ENCODE measurements at places on chromosomes 12 and 14.

DNA sequence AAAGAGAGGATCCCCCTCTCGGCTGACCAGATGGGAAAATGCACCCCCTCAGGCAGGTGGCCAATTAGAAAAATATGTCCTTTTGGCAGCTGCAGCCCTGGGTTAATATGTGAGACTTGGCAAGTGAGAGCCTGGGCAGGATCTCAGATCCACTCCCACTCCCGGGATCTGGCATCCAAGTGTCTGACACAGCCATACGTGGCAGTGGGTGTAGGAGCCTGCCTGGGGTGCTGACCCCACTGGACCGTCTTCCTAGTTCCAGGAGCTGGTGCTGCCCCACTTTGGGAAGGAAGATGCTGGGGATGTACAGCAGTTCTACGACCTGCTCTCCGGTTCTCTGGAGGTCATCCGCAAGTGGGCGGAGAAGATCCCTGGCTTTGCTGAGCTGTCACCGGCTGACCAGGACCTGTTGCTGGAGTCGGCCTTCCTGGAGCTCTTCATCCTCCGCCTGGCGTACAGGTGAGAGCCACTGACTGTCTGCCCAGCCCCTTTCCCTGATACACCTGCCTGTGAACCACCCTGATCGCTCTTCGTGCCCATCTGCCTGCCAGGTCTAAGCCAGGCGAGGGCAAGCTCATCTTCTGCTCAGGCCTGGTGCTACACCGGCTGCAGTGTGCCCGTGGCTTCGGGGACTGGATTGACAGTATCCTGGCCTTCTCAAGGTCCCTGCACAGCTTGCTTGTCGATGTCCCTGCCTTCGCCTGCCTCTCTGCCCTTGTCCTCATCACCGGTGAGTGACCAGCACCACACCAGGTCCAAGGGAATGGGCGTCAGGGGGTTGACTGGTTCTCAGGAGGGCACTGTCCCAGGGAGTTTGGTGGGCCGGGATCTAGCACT is 5.8 kb downstream of the NR4A1 start:
- no peak for DNase-seq

GRCh38 chr14:69574954-69575295 is 254 bp upstream of the CCDC177 start:
- no peak for DNase-seq

- no peak for DNase-seq
Measured at GRCh38 chr12:11158885-11159444, 12.0 kb upstream of the SMIM10L1 start.

DNA sequence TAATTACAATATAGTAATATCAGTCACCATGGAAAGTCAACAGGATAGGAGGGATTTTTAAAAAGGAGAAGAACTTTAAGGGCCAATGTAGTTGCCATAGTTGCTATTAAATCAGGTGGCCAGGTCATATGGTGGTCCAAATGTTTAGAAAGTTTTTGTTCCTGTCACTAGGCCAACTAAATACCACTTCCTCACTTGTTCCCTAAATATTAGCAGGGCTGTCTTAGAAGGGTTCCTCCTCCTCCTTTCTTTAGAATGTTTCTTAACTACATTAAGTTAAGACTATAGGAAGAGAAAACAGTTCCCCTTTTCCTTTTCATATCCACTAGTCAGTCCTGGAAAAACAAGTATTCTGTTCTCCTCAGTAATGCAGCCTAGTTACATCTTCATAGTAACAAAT is 50.3 kb downstream of the MON2 start:
- no peak for DNase-seq

GRCh38 chr14:92568621-92569479 is 55.3 kb downstream of the RIN3 start:
- no peak for DNase-seq

GRCh38 chr12:11868027-11868426 is 202.7 kb upstream of the BCL2L14 start:
- DNase-seq: no peak

DNA sequence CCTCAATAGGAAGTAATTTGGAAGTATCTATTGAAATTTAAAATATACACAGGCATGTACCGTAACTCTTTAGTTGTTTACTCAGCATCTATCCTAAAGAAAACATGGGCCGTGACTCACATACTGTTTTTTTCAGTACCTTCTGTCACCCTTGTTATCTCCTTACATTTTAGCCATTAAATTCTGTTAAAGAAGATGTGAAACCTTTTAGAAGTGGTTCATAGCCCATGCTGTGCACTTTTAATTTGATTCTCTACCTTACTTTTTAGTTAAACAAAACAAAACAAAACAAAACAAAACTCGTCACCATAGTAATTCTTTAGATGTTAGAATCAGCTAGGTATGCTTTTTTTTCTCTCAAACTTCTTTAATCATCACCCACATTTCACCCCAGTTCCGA is 494.4 kb upstream of the RGS6 start:
- no peak for DNase-seq

DNA sequence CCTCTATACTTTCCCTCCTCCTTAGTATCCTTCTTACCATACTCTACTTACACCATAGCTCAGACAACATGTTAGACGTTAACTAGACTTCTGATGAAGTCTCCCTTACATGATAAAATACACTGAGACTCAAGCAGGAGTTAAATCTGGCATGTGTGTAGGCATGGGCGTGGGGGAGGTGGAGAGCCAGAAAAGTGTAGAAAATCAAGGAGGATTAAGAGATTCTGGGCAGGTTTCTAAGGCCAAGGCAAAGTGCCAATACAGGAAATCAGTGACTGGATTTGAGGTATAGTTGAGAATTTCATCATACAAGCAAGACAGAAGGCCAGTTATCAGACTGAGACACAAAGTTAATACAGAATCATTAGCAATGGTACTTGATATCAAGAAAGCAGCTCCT is 37.4 kb downstream of the EPS8 start:
- DNase-seq: no peak

DNA sequence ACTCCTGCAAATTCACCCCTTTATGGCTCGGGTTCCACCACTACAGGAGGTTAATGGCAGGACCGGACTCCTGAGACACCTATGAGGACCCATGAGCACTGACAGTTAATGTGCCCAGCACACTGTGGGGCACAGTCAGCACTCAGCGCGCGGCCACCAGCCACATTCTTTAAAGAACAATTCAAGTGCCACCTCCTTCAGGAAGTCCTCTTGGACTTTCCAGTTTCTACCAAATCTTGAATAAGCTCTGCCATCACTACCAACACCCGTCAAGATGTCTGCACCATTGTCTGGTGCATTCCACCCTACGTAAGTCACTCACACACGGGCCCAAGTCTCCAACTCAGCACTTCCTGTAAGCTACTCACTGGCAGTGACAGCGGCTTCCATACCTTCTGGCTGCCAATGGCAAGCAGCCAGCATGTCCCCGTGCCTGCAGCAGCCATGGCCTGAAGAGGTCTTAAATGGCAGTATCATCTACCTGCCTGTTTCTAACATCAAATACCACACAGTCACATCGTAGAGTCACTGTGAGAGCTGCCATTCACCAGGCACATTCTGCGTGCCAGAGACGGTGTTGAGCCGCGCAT is 48.5 kb downstream of the CDC42BPB start:
- no peak for DNase-seq

- DNase-seq: no peak
Measured at GRCh38 chr14:20515846-20516245, 10.5 kb downstream of the RNASE10 start.

DNA sequence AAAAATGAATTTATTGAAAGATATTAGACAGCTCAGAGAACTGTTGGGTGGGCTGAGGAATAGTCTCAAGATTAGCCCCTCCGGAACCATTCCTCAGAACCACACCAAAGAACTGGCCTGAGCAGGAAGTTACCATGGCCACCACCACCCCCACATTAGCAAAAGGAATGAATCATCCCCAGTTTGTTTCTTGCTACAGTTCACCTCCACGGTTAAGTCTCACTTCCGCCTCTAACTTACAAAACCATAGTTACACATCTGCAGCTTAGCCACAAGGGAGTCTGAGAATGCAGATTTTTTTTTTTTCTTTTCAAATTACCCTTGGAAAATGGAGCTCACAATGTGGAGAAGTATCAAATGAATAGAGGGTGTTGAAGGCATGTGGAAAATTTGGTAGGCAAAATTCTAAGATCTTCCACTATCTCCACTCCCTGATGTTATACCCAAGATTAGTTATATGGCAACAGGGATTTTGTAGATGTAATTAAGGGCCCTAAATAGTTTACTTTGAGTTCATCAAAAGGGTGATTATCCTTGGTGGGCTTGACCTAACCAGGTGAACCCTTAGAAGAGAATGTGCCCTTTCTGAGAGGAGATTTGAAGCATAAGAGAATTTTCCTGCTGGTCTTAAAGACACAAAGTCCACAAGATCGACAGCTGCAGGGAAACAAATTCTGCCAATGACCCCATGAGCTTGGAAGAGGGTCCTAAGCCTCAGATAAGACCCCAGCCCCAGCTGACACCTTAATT is 129.8 kb upstream of the KRR1 start:
- no peak for DNase-seq

GRCh38 chr12:51911307-51911706 is 4.0 kb downstream of the ACVRL1 start:
- no peak for DNase-seq

DNA sequence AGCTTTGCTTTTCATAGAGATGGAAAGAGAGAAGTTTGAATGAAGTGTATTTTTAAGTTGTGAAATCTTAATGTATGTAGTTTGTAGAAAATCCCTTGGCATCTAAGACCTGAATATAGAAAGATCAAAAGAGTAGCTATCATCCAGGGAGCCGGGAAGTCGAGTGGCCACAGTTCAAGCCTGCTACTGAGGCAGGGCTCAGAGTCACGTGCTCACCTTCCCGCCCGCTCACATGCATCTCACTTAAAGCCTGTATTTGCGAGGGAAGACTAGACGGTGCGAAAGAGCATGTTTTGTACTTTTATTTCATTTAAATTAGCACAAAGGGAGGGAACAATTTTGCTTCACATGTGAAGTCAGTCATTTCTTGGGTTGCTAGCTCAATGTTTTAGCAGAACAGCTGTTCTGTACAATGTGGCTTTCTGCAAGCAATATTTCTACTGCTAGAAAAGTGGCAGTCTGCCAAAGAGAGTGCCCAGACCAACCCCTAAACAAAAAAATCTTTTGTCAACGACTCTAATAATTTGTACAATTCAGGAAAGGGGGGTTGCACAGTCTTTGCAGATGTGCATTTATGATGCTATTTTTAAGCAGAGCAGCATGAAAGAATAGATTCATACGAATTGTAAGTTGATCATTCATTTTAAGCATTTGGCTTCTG is 290.7 kb downstream of the NPAS3 start:
- no peak for DNase-seq

DNA sequence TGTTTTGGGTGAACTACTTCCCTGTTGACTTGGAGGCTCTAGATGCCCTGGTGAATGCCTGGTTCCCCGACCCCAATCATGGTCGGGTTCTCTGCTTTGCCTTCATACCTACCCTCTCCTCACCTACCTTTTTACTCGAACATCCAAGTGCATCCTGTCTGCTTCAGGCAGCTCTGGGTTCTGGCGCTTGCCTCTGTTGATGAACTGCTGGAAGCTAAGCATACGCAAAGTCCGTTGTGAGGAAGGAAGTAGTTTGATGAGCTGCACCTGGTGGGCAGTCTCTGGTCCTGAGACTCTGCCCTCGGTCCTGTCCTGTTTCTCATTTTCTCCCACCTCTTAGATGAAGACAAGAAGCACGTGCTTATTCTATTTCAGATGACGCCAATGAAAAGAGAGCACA is 13.6 kb downstream of the KCNH3 start:
- no peak for DNase-seq

DNA sequence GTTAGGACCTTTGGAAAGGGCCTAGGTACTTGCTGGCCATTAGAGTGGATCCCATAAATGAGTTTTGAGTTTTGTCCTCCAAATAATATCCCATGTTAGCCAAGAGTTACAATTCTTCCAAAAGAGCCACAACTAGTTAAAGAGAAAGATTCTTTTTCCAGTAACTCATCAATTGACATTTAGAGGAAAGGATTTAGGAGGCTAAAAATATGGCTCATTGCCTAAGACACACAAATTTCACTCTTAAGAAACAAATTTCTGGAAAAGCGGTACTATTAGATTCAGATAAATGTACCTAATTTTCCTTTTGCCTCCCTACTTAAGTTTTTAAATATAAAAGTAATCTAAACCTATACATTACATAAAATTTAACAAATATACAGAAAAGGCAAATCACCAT is 21.3 kb downstream of the DACT1 start:
- DNase-seq: no peak

DNA sequence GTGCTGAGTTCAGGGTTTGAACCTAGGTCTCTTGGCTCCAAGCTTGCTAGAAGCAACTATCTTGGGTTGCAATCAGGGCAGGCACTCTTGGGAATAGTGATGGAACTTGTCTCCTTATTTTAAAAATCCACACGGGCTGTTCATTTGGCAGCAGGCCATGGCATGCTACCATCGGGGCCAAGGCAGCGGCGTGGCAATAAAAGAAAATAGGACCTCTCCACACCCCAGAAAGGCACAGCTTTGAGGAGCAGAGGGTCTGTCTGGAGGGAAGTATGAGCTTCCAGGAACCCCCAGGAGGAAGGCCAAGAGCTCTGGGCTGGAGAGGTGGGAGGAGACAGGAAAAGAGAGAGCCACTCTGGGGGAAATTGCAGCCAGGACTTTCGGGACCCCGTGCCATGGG is 15.3 kb downstream of the RPS6KL1 start:
- DNase-seq: no peak

DNA sequence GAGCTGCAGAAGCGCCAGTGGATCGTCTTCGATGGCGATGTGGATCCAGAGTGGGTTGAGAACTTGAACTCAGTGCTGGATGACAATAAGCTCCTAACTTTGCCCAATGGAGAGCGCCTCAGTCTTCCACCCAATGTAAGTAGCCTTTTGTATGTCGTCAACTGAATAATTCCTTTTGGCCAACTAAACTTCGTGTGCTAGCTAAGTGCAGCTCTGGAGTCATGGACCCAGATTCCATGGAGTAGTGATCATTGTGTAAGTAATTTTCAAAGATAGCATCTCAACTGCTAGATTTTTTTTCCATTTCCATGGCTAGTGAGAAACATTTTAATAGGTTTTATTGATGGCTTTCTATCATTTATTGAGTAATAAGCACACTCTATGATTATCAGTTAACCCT is 48.0 kb downstream of the DYNC1H1 start:
- DNase-seq: no peak

DNA sequence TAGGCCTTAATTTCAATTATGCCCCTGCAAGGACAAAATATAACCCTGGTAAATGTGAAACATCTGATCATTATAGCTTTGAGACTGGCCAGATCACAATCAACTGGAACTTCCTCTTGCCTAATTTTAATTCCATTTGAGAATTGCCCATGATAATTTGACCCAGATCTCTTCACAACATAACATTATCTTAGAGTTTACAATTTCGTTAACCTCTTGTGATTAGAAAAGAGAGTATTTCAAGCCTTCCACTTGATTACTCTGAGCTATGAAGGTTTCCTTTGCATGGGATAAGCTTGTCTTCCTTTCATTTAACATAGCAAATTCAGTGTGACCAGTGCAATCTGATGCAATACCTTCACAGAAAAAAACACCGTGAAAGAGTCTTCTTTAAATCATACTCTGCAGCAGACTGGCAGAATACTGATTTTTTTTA is 143.6 kb downstream of the DUSP6 start:
- DNase-seq: no peak

GRCh38 chr12:53287741-53288216 is 7.6 kb upstream of the PFDN5 start:
- DNase-seq: peak; percentile 34

- DNase-seq: no peak
Measured at GRCh38 chr12:116389990-116390389, 112.5 kb upstream of the MED13L start.

All from stimulated activated CD4-positive, alpha-beta T cell treated with anti-CD3 and anti-CD28 coated beads, Interleukin-1b, Interleukin-23, amount 100 ng/mL, for 1 hour (primary cell).